ENCODE measurements at places on chromosomes 7 and 10.

DNA sequence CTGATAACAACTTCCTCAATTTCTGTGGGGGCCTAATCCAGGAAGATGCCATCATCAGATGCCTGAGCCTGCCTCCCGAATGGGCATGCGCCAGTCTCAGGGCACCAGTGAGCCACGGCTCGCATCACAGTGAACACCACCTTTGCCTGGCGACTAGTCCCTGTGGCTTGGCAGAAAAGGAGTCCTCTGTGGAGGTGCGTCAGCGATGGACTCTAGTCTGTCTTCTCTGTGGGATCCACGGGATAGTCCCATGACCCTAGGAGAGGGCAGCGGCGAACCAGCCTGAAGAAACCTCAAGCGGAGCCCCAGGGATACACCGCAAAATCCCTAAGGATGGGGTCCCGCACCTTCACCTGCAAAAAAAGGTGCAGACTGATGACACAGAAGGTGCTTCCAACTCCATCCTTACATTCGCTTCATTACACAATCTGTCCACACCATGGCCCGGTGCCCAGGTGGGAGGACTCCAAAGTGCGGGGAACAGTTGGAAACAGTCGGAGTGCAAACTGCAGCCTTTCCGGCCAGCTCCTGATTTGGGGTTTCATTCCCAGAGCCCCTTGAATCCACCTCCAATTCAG is 35.1 kb upstream of the ZNF273 start:
- DNase-seq, result no peak

DNA sequence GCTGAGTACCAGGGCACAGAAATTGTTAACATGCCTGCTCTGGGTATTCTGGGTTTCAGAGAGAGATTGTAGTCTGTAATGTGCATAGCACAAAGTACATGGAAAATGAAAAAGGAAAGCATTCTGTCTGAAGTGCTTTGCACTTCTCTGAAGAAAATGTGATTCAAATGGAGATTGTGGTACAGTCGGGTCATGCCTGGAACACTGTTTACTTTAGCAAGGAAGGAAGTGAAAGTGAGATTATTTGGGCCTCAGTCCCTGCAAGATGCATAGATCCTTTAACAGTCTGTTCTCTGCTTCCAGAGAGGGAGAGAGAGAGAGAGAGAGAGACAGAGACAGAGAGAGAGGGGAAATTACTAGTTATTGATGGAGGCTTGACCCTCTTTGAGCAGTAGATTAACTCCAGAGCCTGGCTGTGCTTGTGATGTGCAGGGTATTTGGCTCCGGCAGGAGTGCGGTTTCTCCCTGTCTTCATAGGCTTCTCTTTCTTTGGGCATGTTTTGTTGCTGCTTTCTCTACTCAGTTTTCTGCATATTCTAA is 5.4 kb downstream of the VWC2 start:
- no peak for DNase-seq

DNA sequence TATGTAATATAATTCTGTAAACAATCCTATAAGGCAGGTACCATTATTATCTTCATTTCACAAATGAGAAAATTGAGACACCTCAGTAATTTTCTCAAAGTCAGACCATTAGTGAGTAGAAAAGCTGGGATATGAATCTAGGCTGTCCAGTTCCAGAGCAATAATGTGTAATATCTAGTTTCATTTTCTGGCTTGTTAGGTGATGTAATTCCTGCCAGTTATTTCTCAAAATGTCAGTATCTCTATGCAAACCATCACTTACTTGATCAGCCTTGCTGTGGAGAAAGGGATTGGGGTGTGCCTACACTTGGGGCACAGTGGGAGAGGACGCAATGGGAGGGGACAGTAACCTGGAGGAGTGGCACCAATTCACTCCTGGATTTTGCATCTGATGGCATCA is 157.5 kb downstream of the LYZL1 start:
- no peak for DNase-seq

GRCh38 chr10:5508786-5509185 is 9.4 kb upstream of the CALML5 start:
- no peak for DNase-seq

DNA sequence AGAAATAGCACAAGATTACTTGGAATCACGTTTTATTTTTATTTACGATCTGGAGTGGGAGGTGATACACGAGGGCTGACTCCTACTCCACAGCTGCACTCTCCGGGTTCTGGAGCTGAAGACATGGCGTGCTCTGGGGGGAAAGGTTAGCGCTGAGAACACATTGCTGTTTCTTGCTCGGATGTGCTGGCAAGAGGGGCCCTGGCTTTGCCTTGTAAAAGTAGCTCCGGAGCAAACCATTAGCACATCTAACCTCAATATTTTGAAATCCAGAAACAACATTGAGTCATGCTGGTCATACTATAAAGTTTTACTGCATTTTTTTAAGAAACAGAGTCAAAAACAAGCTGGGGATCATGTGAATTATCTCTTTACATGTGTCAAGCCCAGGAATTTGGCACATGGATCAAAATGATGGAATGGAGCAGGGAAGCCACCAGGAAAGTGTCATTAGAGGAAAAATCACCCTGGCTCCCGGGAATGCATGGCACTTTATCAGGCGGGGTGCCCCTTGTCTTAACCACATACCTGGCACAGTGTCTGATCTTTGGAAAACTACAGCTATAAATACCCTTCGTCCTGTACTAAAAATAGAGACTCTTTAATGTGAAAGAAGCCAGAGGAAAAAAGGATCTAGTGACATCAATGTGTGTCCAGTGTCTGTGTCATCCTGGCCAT is 31.6 kb upstream of the LYZL1 start:
- DNase-seq, result no peak

DNA sequence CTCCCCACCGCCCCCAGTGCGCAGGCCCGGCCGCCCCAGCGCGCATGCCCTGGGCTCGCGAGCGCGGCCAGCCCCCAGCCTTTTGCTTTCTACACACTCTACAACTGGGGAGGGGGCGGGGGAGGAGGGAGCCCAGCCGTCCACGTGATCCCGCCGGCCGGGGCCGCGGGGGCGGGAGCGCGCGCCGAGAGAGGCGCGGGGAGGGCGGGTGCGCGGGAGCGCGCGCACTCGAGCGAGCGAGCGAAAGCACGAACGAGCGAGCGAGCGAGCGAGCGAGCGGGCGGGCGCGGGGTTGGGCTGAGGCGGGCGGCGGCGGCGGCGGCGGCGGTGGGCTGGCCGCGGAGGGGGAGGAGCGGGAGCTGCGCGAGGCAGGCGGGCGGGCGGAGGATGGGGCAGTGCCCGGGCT is at the start of gene AUTS2:
Gene AUTS2, plus strand, starts transcription at position 395 of the 406 bp plus-strand sequence. CDS start 1,179 bp downstream, outside the sequence.
- peak; percentile 93 for DNase-seq

GRCh38 chr10:96138102-96138501 is 8.0 kb downstream of the ZNF518A start:
- no peak for DNase-seq

- DNase-seq, result peak; percentile 41
These were observed 37.8 kb upstream of the CACUL1 start for GRCh38 chr10:118792526-118792925.

DNA sequence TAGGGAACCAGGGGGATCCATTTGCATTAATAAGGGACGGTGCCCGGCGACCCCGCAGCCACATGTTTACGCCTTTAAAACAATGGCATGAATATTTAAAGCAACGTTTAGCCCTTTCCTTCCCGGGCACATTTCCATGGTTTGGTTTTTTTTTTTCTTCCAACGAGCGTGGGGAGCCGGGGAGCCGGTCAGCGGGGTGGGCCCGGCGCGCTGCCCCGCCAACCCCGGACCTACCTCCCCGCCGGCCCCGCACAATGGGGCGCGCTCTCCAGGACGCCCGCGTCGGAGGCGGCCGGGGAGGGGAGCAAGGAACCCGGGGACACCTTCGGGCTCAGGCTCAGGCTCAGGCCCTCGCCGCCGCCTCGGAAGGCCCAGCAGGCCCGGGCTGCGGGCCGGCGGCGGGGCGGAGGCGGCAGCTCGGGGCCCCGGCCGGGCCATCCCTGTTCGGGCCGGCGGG is 1.0 kb downstream of the SEPHS1 start:
- DNase-seq, result peak; percentile 37

GRCh38 chr7:75971961-75972763 is 22.2 kb downstream of the TMEM120A start:
- DNase-seq, result no peak

DNA sequence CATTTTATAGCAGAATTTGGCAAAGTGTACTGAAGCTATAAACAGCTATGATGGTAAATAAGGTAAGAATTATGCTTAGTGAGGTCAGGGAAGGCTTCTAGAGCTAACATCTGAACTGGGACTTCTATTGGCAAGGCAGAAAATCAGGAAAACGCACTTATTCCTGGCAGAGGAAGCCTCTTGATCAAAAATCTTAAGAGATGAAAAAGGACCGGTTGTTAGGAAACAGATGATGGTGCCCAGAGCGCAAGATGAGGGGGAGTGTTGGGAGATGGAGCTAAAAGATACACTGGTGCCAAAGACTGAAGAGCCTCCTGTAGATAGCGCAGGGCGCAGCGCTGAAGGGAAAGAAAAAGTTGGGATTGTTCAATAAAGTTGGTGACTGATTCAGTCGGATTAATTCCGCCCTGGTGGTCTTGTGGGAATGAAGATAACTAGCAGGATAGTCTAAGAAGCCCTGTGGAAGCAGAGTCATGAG is 550 bp upstream of the CALU start:
- no peak for DNase-seq

- DNase-seq, result peak; percentile 21
These were observed 85.8 kb upstream of the NAMPT start for GRCh38 chr7:106370542-106370941.

- no peak for DNase-seq
These were observed 287.8 kb upstream of the SHH start for GRCh38 chr7:156100086-156100485.

All from head of caudate nucleus (tissue), 42 donors.